ENCODE measurements at places on chromosomes 4 and X.

GRCh38 chr4:60744767-60745166 lies 455.4 kb upstream of the ADGRL3 start:
- no peak for DNase-seq

- DNase-seq: no peak
Observed at GRCh38 chr4:41217020-41217333, 2.6 kb upstream of the APBB2 start.

- no peak for DNase-seq
Observed at GRCh38 chrX:124086411-124086810, 124.9 kb downstream of the STAG2 start.

DNA sequence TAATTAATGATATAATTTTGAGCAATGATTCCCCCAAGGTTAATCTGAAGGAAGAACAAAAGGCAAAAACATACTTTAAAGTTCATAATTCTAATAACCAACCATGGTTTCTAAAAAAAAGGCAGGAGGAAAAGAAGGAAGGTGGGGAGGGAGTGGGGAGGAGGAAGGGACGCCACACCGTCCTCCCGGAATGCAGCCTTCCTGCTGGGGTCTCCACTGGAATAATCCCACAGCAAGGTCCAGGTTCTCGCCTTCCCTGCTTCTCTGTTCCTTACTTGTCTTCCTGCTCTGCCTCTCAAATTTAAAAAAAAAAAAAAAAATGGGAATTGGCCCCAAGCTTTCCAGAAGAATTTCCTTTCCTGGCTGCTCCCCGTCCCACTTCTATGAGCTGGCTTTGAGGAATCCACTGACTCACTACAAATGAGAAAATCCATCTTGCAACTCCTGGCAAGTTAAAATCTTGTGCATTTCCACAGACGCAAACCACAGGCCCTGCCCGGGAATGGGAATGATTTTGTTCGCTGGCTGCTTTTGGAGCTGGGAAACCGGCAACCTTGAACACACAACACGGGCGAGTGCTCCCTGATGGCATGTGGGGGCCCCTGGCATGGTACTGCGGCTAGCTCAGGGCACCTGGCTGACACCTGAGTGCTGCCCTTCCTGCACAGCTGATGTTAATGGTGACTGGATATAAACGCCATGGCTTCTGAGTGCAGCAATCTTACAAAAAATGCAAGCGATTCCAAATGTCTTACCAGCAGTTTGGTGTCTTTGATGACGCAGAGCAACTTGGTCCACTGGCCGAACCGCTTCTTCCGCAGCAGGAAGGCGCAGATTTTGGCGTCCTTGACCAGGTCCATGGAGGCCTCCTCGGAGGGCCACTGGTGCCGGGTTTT lies 97.0 kb downstream of the AFAP1 start:
- no peak for DNase-seq

DNA sequence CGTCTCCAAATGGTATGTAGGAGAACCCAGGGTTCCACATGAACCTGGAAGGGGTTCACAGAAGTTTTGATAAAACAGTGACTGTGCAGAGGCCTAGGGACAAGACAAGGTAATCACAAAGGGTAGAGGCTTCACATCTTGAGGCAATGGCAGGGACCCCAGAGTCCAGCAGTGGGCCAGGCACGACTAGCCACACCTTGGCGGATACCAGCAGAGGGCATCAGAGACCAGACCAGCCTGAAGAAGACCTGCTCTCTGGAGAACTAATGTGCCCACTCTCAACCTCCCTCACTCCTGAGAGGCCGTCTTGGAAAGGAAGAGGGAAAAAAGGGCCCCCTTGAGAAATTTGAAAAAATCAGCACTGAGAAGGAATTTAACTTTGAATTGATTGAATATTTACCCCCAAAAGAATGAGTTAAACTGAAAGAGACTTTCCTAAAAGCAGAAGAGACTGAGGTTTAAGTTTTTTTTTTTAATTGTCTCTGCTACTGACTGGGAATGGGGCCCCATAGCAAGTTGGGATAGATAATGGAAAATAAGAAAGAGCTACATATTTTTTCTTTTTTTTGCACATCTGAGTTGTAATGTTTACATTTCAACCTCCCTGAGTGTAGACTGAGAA lies 243.8 kb upstream of the JADE1 start:
- no peak for DNase-seq

GRCh38 chr4:89617317-89617716 lies 219.6 kb downstream of the SNCA start:
- DNase-seq: no peak

GRCh38 chr4:122827879-122828601 lies 1.4 kb downstream of the FGF2 start:
- DNase-seq: peak; percentile 35

DNA sequence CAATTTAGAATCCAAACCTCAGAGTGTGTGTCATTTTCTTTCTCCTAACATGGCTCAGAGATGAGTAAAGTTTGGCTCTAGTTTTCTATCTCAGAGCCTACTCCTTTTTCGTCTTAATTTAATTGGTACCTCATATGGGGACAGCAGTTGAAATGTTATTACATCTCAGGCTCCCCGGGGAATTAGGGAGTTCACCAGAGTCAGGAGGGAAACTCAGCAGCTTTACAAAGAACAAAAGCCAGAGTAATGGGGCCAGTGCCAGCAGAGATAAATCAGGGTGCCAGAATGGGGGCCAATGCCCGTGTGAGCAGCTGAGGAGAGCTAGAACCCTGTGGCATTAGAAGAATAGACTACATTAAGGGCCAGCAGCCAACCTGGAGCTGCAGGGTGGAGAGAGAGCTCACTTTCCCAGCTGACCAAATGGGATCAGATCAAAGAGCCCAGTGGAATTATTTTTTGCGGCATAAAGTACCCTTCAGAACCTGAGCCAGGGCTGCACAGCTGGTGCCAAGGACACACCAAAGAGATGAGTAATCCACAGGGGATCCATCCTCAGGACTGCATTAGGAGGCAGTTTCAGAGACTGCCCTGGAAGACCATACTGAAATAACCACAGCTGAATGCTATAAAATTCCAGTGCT lies 207.1 kb upstream of the DKK2 start:
- DNase-seq: no peak

- no peak for DNase-seq
Observed at GRCh38 chr4:77802402-77802801, 16.8 kb downstream of the CNOT6L start.

DNA sequence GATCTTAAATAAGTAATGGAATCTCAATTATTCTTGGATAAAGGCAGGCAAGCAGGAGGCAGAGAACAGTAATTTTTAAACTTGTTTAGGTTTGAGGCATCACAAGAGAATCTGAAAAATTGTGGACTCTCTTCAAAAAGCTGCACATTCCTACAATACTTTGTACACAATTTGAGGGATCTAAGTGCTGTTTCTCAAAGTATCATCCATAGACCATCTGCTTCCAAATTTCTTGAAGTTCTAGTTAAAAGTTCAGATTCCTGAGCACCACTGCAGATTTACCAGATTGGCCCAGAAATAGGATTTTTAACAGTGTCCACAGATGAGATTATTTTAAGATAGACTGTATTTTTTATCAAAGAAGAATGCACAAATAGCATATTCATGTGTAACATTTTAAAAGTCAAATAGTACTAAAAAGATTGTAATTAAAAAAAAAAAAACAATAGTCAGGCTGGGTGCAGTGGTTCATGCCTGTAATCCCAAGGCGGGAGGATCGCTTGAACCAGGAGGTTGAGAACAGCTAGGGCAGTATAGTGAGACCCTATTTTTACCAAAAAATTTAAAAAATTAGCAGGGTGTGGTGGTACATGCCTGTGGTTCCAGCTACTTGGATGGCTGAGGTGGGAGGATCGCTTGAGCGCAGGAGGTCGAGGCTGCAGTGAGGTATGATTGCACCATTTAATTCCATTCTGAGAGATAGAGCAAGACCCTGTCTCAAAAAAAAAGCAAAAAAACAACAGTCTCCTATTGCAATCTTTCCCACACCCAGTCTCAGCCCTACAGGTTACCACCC lies 14.2 kb upstream of the FNIP2 start:
- DNase-seq: no peak

- DNase-seq: no peak
Observed at GRCh38 chrX:141278306-141278705, 36.0 kb upstream of the SPANXC start.

- no peak for DNase-seq
Observed at GRCh38 chr4:71201057-71201456, 137.8 kb upstream of the SLC4A4 start.

Measured in HL-60 (cell line).